ENCODE measurements at places on chromosomes 2 and 18. TPM values are rescaled to one million over a fixed set of nuclear protein-coding genes. Genes with fewer than 3 reads are reported as not detected.

The REG3A gene
- polyA plus RNA-seq: not detected

The MYO5B gene
- polyA plus RNA-seq: 1.5 TPM

The MAP3K19 gene
- not detected for polyA plus RNA-seq

The MPHOSPH10 gene
- 46.9 TPM for polyA plus RNA-seq

The ITPRIPL1 gene
- polyA plus RNA-seq: 9.9 TPM

The NEMP2 gene
- polyA plus RNA-seq: 14.0 TPM

The CFAP53 gene
- 0.25 TPM for polyA plus RNA-seq

The TANC1 gene
- 0.47 TPM for polyA plus RNA-seq

- DNase-seq: no peak
- no peak overlapping the region for H3K4me3 ChIP-seq
- H3K27ac ChIP-seq: no peak overlapping the region
- H3K4me1 ChIP-seq: 0 out of 2 replicates have a peak, but pooled peaks cover 3% of the 10 kb centered on the region
- H3K27me3 ChIP-seq: no peaks in the 10 kb centered on the region
Measured at GRCh38 chr2:196112418-196113034, 43.9 kb upstream of the DNAH7 start.

DNA sequence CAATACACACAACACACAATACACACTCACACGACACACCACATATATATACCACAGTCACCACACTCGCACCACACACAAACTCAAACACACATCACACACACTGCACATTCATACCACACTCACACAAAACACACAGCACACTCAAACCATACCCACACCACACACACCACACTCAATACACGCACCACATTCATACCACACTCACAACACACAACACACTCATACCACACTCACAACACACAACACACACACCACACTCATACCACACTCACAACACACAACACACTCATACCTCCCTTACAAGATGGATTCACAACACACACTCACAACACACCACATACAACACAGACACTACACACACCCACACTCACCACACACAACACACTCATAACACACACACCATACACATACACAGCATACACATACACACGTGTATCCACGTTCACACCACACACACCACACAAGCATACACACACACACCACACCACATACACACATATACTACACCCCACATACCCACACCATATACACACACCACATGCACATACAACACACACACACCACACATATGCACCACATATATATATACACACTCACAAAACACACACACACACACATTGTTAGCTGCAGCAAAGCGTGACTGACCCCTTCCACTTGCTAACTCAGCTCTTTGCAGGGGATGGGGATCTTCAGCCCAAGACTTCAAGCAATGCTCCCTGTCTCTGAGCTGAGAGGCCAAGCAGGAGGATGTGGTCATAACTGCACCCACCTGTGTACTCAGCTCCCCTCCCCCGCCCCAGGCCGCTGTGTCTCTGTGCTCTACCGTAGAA, 59.0 kb downstream of the SDC1 start:
- H3K4me3 ChIP-seq: no peak overlapping the region
- H3K27me3 ChIP-seq: no peaks in the 10 kb centered on the region
- H3K36me3 ChIP-seq: no peaks in the 10 kb centered on the region
- no peak overlapping the region for H3K27ac ChIP-seq
- DNase-seq: no peak
- peaks cover 13% of the 10 kb centered on the region for H3K4me1 ChIP-seq

- no peak overlapping the region for H3K27ac ChIP-seq
- H3K27me3 ChIP-seq: no peaks in the 10 kb centered on the region
- no peak overlapping the region for H3K4me3 ChIP-seq
- no peaks in the 10 kb centered on the region for H3K4me1 ChIP-seq
- no peaks in the 10 kb centered on the region for H3K36me3 ChIP-seq
Measured at GRCh38 chr2:190017837-190018236, 44.7 kb downstream of the MSTN start.

DNA sequence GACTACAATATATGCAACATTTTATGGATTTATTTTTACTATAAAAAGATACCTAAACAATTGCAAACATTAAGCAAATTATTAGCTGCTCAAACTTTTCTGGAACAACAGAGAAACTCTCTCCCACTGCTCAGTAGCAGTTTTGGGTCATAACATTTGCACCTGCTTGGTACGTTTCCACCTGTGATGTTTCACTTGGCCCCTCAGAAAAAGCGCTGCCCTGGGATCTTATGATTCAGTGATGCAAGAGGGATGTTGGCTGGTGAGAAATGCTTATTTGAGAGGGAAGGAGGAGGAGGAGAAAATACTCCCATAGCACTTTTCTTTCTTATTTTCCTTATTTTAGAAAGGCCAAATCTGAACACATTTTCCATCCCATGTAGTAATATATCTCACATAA, 9.2 kb downstream of the IRS1 start:
- no peak for DNase-seq
- no peaks in the 10 kb centered on the region for H3K27me3 ChIP-seq

- no peaks in the 10 kb centered on the region for H3K4me1 ChIP-seq
- no peak for DNase-seq
- no peaks in the 10 kb centered on the region for H3K36me3 ChIP-seq
- no peak overlapping the region for H3K27ac ChIP-seq
Measured at GRCh38 chr2:67456428-67456827, 59.3 kb downstream of the ETAA1 start.

DNA sequence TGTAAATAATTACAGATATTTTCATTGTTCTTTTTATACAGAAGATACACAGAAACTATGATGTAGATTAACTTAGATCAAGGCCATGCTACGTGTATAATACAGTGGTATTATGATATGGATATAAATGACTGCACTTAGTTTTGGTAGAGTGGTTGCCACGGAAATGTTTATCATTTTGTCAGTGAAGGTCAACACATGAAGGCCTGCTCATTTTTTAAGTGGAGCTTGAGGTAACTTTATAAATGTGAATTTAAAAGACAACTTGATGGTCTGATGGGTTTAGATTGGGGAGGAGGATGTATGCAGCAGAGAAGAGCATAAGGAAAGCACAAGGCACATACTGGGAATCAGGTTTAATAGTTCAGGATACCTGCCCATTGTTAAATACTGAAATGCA, 14.4 kb upstream of the BBS5 start:
- no peaks in the 10 kb centered on the region for H3K4me1 ChIP-seq
- H3K27ac ChIP-seq: no peak overlapping the region
- no peaks in the 10 kb centered on the region for H3K36me3 ChIP-seq
- H3K4me3 ChIP-seq: no peak overlapping the region
- DNase-seq: no peak
